Activated CD8-positive, alpha-beta T cell treated with anti-CD3 and anti-CD28 coated beads, Interleukin-2, amount 10 ng/mL, durations not matched to agents 7 days and 5 days (primary cell): ENCODE measurements at places on chromosomes 5 and 9. TPM values are rescaled to one million over a fixed set of nuclear protein-coding genes. Genes with fewer than 3 reads are reported as not detected.

- DNase-seq = no peak
These were observed 48.9 kb downstream of the DYNC2I2 start for GRCh38 chr9:128607642-128608350.

GRCh38 chr9:18396102-18396728, 77.7 kb upstream of the ADAMTSL1 start:
- no peak for DNase-seq

Gene HSD17B3
- not detected for total RNA-seq

DNA sequence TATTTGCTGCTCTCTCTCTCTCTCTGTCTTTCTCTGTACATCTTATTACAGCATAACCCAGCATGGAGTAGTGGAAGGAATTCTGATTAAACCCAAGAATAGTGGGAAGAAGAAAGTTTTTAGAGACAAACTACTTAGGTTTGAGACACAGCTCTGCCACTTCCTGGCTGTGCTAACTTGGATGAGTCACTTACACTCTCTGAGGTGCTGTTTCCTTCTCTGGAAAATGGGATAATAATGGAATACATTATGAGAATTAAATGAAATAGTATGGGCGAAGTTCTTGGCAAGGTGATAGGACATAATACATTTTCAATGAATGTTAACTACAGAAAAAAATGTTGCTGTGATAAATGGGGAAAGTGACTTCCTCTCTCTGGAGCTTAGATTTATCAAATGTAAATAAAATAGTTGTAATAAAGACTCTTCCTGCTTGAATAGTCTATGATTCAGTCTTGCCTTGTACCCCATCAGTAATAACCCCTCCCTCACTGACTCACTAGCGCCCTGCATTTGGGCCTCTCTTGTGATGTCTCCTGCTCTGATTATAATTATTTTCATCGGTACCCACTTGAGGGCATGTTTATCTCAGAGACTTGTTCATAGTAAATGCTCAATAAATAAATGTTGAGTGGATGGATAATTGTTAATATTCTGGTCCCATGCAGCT, 27.6 kb downstream of the KIF4B start:
- no peak for DNase-seq
